ENCODE measurements at places on chromosomes 12 and 14.

GRCh38 chr12:90936230-90937005 lies 18.6 kb downstream of the CCER1 start:
- DNase-seq = no peak

DNA sequence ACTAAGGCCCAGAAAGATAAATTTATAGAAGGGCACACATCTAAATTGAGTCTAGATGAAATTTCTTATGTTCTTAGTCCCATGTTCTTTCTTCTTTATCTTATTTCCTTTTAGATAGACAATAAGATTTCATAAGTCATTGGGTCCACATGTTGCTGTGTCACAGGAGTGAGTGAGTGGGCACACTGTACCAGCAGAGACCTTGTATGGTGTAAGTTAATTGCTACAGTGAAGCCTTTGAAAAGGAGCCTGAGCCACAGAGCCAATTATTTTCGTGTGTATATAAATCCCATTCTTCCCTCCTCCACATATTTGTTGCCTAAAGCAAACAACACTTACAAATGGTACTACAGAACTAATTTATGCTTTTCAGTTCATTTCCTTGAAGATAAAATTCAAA lies 79.1 kb downstream of the GRIP1 start:
- DNase-seq = no peak

DNA sequence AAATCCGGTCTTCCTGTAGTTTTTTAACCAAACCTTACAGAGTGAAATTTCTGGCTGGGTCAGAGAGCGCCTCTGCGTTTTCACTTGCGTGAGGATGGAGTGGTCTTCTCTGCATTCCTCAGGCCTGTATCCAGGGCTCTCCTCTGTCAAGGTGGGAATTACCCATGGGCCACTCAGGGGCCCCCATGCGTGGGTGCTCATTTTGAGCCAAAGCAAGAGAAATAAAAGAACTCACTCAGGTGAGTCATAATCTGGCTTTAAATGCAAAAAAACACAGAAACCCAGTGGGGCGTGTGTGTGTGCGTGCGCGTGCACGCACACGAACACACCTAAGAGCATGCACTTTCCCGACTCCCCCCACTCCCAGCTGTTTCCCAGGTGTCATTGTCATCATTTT lies 104.0 kb upstream of the PWP1 start:
- no peak for DNase-seq

DNA sequence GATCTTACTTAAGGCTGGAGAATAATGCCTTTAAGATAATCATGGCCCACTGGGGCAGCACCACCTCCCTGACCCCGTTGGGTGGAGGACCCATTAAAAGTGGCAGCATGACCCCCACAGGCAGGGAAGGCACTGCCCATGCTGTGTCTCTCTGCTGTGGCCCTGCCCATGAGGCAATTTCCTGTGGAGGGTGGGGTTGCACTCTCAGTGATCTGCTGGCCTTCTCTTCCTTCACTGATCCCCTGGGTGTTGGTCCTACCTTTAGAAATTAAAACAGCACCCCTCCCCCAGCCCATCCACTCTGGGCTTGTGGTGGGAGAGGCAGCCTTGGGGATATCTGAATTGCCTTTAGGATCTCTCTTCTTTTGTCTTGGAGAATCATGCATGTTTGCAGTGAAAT lies 17.3 kb downstream of the KLRK1 start:
- DNase-seq = no peak

DNA sequence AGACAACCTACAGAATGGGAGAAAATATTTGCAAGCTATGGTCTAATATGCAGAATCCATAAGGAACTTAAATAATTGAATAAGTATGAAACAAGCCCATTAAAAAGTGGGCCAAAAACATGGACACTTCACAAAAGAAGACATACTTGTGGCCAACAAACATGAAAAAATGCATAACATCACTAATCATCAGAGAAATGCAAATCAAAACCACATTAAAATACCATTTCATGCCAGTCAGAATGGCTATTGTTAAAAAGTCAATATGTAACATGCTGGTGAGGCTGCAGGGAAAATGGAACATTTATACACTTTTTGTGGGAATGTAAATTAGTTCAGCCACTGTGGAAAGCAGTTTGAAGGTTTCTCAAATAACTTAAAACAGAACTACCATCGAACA lies 945.4 kb upstream of the FLRT2 start:
- peak; percentile 78 for DNase-seq

GRCh38 chr12:6386491-6386890 lies 2.5 kb downstream of the LTBR start:
- DNase-seq = no peak

GRCh38 chr12:131280426-131280825 lies 326.7 kb downstream of the ADGRD1 start:
- DNase-seq = no peak

GRCh38 chr12:65741656-65742017 lies 82.6 kb upstream of the HMGA2 start:
- no peak for DNase-seq

GRCh38 chr14:51576117-51576430 lies 75.6 kb upstream of the FRMD6 start:
- no peak for DNase-seq

DNA sequence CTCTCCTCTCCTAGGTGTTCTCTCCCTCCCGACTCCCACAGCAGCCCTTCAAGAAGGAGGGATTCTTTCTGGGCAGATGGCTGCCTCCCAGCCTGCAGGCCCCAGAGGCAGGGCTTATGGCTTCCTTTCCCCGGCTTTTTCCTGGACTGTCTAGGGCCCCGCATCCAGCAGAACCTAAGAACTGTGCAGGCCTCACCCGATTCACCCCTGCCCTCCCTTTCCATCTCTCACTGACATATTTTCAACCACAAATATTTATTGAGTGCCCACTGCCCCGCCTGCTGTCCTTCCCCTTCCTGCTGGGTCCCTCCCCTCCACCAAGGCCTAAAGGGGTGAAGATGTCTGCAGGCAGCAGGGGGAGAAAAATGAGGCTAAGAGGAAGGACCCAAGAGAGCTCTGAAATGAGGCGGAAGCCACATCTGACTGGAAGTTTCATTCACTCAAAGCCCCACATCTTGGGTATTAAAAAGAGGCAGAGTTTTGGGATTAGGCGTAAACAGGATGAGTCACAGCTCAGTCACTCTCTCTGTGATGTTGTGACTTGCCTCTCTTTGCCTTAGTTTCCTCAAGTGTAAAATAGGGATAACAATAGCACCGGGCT lies 2.9 kb downstream of the SCNN1A start:
- peak; percentile 74 for DNase-seq

DNA sequence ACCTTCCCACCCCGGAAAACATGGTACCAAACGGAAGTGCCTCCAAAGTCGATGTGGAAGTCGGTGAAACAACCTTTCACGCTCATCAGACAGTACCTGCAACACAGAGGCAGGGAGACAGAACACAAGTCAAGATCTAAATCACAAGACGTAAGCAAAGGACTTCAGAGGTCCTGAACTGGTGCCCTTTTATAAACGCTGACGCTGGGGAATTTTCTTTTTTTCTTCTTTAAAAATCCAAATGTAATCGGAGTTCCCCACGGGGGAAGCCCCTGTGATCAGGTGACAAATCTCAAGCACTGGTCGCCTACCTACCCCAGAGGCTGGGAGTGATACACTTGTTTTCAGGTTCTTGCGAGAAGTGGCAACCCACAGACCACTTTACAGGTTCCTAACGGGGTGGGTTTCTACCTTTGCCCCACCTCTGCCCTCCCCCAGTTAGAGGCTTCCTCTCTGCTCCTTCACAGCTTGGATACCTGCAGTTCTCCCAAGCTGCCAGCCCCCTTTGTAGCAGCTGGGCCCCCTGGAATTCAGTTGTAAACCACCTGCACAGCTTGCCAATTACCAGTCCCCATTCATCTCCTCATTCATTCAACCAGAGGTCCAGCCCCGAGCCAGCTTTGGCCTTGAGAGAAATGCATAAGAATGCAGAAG lies 46.2 kb downstream of the KDM2B start:
- no peak for DNase-seq
